ENCODE measurements at places on chromosomes 12 and 14.
A peak's percentile ranks its signal among the peaks of the same experiment; 100 is the strongest.

GRCh38 chr12:112664569-112664968 lies 127.0 kb upstream of the RPH3A start:
- DNase-seq: no peak

GRCh38 chr12:72141381-72141780 lies 130.8 kb upstream of the TRHDE start:
- DNase-seq: no peak

DNA sequence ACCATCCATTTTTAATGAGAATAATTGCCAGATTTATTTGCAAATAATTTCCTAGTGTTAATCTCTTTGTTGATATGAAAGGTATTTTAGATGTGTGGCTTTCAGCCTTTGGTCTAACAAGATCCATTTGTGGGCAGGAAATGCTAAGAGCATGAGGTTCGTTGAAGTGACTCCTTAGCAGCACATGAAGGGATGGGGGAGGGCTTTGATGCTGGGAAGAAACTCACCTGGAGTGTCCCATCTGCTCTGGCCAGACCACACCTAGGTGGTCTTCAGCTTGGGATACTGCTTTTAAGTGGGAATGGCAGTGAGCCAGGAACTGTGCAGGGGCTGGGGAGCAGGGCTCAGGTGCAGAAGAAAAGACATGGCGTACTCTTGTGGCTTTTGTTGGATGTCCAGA lies 13.6 kb downstream of the SFSWAP start:
- DNase-seq: no peak

- DNase-seq: no peak
These were observed 12.4 kb downstream of the ITGA7 start for GRCh38 chr12:55695349-55695748.

DNA sequence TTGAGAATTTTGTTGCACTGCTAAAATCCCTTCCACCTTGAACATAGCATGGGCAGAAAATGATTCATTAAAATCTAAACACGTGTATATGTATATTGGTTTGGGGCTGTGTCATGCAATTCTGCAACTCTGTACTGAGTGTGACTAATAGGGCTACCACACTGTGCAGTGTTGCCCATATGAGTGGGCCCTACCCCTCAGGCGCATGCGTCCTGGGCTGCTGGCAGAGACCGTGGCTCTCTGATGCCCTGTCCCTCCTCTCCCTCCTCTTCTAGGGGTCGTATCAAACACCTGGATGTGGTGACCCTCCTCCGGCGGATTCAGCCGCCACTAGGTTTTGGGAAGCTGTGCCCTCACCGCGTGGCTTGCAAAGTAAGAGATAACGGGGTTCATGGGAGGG lies 128.4 kb upstream of the FKBP4 start:
- DNase-seq: no peak

DNA sequence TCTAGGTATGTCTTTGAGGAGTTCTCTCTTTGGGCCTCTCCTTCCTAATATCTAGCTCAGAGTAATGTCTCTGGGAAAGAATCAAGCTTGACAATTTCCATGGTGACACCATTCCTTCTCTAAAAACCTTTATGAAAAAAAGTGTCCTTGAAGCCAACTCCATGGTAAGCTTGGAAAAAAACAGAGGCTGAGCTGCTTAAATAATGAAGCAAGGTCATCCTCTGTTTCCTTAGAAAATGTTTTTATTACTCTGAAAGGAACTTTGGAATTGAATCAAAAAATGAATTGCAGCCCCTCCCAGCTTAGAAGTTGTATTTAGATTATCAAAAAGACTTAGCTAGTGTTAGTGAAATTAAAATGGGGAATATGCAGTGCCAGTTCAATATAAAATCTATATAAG lies 166.1 kb upstream of the KITLG start:
- no peak for DNase-seq

DNA sequence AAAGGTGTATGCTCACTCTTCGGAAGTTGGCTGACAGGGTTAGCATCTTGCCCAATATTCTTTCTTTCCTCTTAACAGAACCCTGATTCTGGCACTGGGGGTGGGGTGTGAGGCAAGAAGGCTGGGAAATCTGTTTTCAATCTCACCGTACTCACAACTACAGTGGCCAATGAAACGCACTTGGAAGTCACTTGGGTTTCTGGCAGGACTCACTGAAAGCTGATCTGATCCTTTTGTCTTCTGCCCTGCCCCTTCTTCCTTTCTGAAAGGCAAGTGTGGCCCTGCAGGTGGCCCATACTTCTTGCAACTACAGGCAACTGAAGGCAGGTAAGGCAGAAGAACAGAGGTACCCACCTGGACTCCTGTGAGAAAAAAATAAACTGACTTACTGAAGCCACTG lies 106.9 kb downstream of the STXBP6 start:
- DNase-seq: no peak

DNA sequence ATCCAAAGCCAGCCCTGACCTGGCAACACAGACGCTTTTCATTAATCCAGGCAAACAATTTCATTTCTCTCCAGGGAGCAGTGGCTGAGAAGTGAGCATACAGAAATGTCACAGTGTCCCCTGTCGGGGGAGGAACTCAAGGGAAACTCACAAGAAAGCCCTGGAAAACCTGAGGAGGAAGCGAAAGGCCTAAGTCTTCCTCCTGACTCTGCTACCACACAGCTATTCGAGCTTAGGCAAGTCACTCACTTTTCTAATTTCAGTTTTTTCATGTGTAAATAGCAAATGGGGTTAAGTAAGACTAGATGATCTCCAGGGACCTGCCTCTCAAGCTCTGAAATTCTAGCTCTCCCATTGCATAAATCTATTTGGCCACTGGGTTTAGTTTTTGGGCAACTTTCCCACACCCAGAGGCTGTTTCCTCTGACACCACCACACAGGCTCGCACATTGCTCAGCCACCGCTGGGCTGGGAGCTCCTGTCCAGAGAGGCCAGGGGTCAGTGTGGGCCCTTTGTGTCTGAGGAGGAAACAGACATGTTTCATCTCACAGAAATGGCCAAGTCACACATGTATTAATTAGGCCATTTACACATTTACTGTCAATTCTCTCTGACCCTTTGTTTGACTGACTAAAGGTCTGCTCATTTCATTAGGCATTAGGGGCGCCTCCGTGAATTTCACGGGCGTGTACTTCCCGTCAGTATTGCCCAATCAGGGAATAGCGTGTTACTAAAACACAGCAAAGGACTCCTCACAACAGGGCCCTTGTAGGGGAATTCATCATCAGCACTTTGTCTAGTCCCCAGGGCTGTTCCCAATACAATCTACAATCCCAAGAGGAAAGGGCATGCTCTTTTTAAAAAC lies 9.8 kb upstream of the PNMA1 start:
- no peak for DNase-seq

DNA sequence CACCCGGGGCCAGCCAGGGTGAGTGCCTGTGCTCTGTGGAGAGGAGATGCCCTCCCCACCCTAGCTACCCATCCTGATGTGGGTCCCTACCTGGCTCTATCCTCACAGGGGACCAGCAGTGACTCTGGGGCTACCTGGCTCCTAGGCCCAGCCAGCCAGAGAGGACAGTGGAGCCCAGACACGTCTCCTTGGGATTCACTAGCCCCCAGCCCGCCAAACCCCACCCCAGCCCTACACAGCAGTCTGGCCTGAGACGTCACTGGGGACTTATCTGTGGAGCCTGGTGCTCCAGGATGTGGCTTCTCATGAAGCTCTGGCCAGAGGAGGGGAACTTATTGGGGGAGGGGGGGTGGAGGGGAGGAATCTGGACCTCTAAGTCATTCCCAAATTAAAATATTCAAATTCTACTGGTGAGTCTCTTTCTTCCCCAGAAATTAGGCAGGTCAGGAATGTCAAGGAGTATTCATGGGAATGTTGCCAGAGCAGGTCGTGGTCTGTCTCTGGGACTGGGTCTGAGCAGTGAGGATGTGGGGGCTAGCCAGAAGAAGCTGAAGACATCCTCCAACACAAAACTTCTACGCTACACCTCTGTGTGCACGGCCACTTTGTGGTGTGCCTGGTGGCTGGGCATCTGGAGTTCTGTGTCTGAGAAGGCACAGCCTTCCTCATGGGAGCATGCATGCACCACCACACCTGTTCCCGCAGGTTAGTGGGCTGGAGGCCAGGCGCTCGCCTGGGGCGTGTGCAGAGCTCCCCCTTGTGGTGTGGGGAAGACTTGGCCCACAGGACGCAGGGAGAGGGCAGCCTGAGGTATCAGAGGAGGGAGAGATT lies 2.7 kb downstream of the CMTM5 start:
- DNase-seq: peak; percentile 32

- DNase-seq: no peak
These were observed 3.5 kb downstream of the TRMT61A start for GRCh38 chr14:103532216-103533136.

GRCh38 chr12:72148709-72149108 lies 123.5 kb upstream of the TRHDE start:
- no peak for DNase-seq

DNA sequence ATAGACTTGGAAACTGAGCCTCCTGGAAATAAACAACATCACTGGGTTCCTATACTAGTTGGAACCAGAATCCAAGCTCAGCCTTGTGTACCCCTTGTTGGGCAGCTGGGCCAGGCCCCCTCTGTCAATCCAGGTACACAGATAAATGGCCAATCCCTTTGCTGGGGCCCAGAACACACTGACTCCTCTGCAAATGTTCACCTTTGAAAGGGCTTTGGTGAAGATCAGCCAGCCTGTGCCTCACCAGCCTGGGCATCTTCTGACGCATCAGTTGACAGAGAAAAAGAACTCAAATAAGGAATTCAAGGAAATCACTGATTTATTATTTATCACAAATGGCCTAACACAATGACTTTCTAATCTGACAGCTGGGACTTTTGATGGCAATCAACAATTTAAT lies 1090.2 kb downstream of the BCL11B start:
- no peak for DNase-seq

Data from activated naive CD8-positive, alpha-beta T cell treated with anti-CD3 and anti-CD28 coated beads, Interleukin-2, amount 50 U/mL, for 16 hours (primary cell).